ENCODE measurements at places on chromosomes 6 and 20.

DNA sequence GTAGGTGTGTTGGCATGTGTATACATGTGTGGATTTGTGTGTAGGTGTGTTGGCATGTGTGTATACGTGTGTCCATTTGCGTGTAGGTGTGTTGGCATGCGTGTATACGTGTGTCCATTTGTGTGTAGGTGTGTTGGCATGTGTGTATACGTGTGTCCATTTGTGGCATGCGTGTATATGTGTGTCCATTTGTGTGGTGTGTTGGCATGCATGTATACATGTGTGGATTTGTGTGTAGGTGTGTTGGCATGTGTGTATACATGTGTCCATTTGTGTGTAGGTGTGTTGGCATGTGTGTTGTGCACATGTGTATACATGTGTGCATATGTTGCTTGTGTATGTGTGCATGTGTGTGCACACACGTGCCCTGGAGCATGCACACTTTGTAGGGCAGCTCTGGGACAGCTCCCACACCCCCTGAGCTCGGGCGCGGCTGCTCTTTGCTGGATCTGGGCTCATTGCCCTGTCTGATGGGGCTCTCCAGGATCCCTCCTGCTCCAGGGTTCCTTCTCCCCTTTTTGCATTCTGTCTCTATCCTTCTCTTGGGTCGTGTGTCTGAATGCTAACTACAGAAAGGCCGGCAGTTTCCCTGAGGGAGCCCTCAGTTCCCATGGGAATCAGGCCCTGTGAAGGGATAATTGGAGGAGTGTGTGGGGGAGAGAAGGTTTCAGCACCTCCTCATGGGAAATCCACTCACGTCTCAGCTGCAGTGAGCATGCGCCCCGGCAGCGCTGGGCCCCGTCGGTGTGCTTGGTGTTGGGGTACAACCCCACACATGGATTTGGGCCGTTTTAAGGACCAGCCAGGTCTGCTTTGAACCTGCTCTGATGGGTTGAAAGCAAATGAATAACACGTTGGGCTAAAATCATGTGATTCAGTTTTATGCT lies 102.0 kb downstream of the ERMARD start:
- no peak for DNase-seq

DNA sequence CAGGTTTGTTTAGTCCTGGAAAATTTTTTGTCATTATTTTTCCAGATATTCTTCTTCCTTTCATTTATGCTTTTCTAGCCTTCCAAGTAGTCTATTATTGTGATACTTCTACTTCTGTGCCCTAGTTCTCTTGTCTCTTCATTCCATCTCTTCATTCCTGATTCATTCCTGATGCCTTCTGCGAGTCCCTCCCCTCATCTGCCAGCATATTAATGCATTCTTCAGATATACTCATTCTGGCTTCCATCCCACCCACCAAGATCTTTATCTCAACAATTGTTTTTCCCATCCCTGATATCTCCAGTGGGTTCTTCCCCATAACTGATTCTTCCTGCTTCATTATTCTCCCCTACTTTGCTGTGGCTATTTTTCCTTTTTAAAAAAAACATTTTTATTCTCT lies 35.2 kb downstream of the ALDH5A1 start:
- no peak for DNase-seq

DNA sequence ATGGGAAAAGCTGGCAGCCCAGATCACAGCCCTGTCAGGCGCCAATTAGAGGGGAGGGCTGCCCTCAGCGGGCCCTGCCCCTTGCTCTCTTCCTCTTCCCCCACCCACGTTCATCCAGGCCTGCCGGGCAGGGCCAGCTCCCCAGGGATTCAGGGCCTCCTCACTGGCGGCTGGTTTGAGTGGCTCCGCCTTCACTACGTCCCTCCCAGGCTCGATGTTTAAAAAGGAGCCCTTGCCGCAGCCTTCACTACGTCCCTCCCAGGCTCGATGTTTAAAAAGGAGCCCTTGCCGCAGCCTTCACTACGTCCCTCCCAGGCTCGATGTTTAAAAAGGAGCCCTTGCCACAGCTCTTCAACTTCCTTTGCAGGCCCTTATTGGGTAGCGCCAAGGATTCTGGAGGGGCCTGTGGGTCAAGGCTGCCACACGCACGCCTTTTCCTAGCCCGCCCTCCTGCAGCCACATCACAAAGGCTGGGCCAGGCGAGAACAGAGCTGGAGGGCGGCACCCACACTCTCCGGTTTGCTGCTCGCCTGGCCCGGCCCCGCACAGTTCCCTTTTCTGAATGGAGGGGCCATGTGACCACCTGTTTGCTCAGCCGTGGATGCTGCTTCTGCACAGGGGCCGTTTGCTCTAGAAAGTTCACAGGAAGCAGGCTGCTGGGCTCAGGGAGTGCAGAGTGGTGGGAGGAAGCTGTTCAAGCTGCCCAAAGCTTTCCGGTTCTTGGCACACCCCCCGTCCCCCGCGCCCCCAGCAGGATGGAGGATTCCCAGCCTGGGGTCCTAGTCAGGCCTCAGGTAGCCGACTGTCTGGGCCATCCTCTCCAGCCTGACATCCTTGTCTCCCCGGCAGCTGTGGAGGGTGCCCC lies 1.6 kb downstream of the SLC17A9 start:
- DNase-seq, result peak; percentile 53

DNA sequence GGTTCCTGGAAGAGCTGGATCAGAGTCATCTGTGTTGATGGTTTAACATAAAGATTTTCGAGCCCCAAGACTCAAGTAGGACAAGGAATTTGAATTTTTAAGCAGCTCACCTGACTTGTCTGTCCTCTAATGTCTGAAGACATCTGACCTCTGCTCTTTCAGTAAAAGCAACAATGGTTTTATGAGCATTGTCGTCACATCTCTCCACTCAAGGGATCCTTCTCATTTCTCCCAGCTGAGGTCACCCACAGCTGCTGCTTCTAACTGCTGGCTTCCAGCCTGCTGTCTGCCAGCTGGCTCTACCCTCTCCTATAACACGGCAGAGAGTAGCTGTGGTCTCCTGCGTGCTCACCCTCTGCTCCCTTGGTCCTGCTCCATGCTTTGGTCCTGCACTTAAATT lies 24.7 kb upstream of the HDAC2 start:
- no peak for DNase-seq

Data from breast epithelium (tissue), 4 donors.